H1 (cell line): ENCODE measurements at places on chromosomes 1 and 21. TPM values are rescaled to one million over a fixed set of nuclear protein-coding genes. Genes with fewer than 3 reads are reported as not detected.

GRCh38 chr21:44867464-44867863 lies 6.0 kb downstream of the PTTG1IP start:
- DNase-seq = no peak

The TARDBP gene
- total RNA-seq = 232 and 240 TPM in 2 replicates

The SHE gene
- 0.29 and 0.45 TPM in 2 replicates for total RNA-seq

- no peak for DNase-seq
Observed at GRCh38 chr1:61743716-61744580, 1.7 kb downstream of the PATJ start.

DNA sequence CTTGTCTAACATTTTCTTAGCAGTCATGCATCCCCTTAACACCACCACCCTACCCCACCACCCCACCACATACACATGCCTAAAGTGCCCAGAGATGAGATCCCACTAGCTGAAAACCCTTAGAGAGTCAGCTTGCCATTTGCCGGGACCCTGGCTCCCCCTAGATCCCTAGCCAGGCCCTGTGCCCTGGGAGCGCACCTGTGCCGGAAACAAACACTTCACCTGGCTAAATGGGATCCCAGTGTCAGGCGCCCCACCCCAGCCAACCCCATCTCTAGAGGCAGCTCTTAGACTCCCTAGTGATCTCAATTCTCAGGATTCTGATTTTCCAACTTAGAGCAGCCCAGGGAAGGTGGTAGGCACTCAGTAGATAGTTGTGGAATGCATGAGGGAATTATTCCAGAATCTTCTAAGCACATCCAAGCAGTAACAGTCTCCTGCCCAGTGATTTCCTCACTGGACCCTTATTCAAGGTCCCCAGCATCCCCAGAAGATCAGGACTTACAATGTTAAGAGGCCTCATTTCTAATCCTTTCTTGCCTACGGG lies 105.2 kb downstream of the LAMC2 start:
- DNase-seq = no peak

DNA sequence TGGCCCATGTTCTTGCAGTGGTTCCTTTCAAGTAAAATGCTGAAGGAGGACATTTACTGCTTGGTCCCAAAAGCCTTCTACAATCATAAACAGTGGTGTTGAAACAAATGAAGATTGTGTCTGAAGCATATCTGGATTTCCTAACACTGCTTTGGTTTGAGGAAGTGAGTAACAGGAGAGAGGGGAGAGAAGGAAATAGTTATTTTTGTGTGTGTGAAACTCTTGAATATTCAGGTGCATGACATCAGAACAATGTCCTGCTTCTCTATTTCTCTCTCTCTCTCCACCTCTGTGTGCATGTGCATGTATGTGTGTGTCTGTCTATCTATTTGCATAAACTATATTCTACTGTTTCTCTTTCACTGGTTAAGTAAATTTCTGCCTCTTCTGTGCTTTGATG lies 61.4 kb upstream of the TNFSF18 start:
- no peak for DNase-seq

The CASP9 gene
- 14.8 and 15.2 TPM in 2 replicates for total RNA-seq

DNA sequence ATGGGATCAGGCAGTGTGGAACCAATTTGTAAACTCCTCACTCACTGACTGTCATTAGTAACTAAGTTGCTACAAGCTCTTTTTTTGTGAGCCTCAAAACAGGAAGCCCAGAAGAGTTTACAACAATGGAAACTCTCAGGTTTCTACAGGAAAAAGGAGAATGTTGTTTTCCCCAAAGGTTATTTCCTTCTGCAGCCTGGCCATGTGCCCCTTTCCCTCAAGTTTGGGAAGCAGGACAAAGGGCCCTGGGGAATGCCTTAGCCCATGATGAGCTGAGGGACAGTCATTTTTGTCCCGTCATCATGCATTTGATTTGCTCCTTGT lies 395.9 kb downstream of the KIF26B start:
- no peak for DNase-seq

The FAM72A gene
- total RNA-seq = 19.7 and 23.0 TPM in 2 replicates

The LCE3D gene
- total RNA-seq = not detected in 2 replicates
